Stimulated activated CD8-positive, alpha-beta memory T cell treated with anti-CD3 and anti-CD28 coated beads, Interleukin-7, amount 100 ng/mL, for 1 hour (primary cell): ENCODE measurements at places on chromosomes 3 and 15.

DNA sequence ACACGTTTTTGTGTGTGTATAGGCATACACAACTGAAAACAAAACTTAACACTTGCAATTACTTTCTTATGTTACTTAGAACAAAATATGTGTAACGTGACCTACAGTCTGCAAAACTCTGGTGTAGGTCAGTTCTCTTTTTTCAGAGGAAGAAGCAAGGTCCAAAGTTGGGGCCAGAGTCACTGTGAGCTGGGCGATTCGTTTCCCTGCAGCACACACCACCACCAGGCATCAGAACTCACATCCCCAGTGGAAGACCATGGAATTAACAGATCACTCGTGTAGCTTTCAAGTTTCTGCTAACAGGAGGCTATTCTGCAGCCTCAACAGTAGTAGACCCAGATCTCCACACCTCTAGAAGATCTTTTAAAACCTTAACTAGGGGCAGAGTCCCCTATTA is 25.8 kb downstream of the ANP32A start:
- DNase-seq = no peak

- no peak for DNase-seq
These were observed 104.7 kb downstream of the UNC13C start for GRCh38 chr15:54082836-54083492.

GRCh38 chr15:100730129-100730528 is 127.7 kb downstream of the ASB7 start:
- DNase-seq = no peak

- DNase-seq = peak; percentile 62
These were observed at the start of gene MST1R for GRCh38 chr3:49903451-49904424. Gene MST1R (minus strand): TSS chr3:49903873. CDS start chr3:49903609, 264 bp downstream.

DNA sequence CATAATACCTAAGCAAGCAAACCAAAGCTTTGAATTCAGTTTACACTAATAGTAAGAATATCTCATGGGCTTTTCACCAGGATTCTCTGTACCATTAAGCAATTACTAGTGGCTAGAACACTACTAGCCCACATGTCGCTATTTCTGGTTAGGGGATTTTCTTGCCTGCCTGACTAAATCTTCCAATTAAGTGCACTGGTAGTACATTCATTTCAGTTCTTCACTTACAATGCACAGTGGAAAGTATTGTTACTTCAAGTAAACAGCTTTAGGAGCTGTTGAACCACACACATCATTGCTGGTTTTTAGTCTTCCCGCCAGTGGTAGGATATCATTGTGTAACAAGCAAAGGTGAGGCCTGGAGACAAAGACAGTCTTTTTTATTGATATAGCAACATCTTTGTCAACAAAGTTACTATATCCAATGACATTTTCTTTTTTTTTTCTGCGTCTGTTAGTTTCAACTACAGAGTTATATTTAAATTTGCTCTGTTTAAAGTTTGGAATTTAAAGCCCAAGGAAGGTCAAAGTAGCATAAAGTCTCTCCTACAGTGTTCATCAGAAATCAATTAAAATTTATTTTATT is 826.8 kb upstream of the NR2F2 start:
- no peak for DNase-seq

DNA sequence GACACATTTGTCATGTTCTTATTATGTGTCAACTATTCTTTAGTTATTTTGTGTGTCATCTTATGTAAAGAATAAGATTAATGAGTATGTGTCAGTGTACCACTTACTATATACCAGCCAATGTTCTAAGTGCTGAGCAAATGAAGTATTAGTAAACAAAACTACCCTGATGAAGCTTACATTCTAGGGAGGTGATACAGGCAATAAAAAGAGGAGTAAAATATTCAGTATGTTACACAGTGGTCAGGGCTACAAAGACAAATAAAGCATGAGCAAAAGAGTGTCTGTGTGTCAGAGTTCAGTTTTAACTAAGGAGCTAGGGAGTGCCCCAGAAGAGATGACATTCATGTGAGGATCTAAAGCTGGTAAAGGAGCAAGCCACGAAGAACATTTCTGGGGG is 79.1 kb downstream of the TRPC1 start:
- DNase-seq = no peak

- no peak for DNase-seq
These were observed 297.5 kb upstream of the DCBLD2 start for GRCh38 chr3:99199021-99199420.

DNA sequence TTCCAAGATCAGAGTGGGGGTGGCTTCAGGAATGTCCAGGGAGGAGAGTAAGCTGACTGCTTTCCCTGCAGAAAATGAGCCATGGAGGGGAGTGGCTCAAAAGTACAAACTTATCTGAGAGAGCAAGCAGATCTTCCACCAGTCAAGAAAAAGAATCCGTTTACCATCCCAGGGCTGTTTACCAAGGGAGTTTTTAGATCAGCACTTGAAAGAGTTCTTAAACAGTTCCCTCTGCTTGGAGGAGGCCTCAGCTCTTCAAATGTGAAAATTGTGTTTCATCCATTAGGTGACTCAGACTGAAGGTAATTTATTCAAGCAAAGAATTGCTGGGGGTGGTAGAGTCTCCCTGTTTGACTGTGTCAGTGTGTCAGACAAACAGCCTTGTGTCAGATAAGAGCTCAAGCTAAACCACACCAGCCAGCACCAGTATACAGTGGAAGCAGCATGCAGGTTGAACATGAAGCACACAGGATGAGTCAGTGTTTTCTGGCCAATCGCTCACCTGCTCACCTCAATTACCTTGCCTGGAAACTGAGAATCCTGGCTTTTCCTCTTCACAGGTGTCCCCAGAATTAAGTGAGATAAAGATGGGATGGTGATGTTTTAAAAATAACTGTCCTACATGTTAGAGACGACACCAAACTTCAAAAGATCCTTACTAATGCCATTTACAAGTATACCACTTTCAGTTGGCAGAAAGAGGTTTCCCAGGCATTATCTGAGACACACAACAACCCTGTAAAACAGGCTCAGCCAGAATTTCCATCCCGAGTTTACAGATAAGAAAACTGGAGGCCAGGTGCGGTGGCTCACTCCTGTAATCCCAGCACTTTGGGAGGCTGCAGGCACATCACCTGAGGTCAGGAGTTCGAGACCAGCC is 21.7 kb downstream of the SH3BP5 start:
- no peak for DNase-seq

- DNase-seq = no peak
These were observed 51.1 kb upstream of the CHD2 start for GRCh38 chr15:92848852-92849598.

GRCh38 chr3:32989171-32989570 is 37.7 kb downstream of the CCR4 start:
- no peak for DNase-seq

DNA sequence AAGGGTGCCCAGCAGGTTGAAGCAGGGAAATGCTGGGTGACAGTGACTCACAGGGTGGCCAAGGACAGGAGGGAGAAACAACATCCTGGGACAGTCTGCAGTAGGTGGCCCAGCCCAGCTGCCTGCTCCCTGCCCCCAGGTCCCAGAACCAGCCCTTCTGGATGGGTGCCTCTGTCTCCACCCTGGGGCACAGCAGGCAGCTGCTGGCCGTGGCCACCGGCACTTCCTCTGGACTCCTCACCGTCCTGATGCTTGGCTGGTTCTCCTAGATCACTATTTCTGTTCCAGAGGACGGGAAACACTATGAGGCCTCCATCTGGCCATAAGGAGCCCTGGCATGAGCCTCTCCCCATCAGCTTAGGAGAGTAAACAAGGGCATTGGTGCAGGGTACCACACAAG is 258.9 kb downstream of the XXYLT1 start:
- no peak for DNase-seq

- DNase-seq = no peak
These were observed 152.8 kb downstream of the ARRDC4 start for GRCh38 chr15:98113327-98113726.

DNA sequence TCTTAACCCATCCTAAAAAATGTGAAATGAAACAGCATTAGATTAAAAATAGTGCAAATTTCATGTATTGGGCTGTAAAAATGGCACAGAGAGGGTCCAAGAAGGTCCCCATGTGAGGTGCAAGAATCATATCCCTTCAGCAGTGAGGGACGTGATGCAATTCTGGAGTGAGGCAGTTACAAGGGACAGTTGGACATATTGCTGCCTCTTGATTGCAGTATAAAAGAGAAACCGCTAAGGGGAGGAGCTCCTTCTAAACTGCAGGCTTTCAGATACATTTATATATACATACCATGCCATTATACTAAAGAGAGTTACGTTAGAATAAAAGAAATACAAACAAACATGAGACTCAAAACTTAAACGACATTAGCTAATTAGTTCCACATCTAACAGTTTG is 304.2 kb upstream of the CTNNB1 start:
- no peak for DNase-seq

GRCh38 chr3:194224471-194225417 is 88.8 kb downstream of the HES1 start:
- no peak for DNase-seq

DNA sequence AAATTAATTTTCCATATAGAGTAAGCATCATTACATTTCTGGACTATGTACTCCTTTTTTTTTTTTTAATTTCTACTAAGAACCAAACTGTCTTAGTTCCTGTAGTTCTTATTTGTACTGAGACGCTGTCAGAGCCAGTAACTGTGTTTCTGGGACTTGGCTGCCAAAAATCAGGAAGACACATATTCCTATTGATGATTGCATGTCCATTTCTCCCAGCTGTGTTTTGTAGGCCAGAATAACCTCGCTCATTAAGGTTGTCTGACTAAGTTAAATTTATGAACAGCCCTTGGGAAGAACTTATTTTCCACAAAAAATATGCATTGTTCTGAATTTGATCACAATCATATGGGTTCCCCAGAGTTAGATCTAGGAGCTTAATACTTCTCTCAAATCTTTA is 29.5 kb downstream of the PLSCR5 start:
- no peak for DNase-seq

DNA sequence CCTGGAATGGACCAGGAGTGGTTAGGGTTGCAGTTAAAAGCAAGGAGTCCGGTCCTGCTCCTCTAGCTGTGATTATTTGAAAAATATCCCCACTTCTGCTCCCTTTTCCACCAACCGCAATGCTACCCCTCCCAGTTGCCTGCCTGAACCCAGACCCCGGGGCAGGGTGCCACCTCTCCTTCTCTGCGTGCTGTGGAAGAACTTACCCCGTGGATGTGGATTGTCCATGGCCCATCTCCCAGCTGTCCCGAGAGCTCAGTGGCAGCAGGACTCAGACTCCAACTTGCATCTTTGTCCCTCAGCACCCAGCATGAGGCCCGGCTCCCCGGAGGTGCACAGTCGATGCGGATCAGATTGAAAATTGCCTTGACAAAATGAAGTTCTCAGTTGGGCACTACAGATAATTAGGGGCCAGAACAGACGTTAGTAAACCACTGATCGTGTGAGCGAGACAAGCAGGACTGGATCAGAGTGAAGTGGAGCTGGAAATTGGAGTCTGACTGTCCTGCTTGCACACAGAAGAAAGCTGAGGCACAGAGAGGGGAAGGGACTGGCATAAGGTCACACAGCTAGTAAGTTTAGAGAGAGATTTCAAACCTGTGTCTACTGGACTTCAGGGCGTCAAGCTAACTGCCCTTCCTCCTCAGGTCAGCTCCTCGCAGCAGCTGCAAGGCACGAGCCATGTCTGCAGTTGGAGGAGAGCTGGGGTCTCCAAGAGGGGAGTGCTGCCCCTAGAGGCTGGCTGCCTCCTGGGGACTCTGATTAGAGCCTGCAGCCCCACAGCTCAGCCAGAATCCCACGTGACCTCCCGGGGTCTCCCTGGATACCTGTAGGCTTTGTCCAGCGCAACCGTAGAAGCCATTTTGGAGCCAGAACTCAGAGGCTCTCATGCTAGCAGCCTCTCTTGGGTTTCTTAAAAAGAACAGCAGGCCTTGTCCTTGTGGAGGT is 14.7 kb downstream of the SLC6A1 start:
- DNase-seq = no peak

- no peak for DNase-seq
These were observed 18.7 kb downstream of the TMF1 start for GRCh38 chr3:69033470-69033869.

DNA sequence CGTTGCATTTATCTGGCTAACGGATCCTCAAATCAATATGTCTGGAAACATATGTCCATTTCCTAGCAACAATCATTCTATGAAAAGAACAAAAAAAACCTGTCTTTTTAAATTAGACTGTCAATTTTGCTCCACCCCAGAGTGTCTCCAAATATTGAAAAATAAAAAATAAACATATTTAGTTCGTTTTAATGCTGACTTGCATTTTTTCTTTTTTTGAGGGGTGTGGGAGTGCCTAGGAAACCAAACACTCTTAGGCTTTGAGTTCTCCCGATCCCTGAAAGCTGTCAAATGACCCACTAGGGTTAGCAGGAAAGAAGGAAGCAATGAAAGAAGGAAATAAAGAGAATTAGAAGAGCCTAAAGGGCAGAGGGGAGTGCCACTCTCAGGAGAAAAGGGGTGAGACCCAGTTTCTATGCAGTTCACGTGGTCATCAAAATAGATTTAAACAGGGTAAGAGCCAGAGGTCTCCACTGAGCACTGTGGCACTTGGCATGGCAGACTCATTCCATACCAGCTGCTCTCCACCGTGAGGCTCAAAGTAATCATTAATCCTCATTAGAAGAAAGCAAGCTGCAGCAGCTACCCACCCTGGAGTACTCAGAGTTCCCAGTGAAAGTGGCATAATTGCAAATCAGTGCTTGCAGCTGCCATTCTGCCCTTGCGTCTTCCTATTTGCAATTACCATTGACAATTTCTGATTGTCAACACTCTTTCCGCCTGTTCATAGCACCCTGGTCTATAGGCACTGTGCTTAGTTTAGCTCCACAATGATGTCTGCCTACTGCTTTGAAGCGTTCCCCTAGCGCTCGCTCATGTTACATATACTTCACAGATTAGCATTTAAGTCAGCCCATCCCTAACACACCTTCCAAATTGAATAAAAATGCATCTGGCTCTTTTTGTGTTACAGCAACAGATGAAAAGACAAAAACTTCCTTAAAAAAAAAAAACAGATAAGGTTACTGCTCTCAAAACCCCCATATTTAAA is 32.3 kb downstream of the PDZRN3 start:
- DNase-seq = no peak

GRCh38 chr3:48716508-48716981 is 476 bp downstream of the IP6K2 start:
- no peak for DNase-seq
